M059J (cell line): ENCODE measurements at places on chromosomes 12 and 14.

- no peak for DNase-seq
These were observed 53.0 kb upstream of the FRS2 start for GRCh38 chr12:69417231-69417630.

GRCh38 chr12:94180558-94181296 is 32.4 kb downstream of the PLXNC1 start:
- no peak for DNase-seq

DNA sequence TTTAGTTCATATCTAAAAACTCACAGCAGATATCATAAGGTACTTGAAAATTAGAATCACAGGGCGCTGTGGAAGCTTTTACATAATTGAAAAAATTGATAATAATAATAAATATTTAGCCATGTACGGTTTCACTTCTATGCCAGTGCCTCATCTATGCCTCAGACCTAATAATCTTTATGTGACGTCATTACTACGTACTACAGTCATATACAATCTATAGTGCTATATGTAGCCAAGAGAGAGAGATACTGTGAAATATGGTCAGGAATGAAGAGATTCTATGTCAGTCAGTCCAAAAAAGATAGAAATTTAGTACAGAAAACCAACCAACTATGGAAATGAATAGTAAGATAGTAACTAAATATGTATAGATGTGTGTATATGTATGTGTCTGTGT is 1010.5 kb downstream of the NRXN3 start:
- no peak for DNase-seq

- no peak for DNase-seq
These were observed 55.2 kb downstream of the SEL1L start for GRCh38 chr14:81478446-81478845.

GRCh38 chr12:126362964-126363363 is 1297.7 kb downstream of the AACS start:
- no peak for DNase-seq

- DNase-seq = peak; percentile 96
These were observed 109.4 kb downstream of the DACT1 start for GRCh38 chr14:58747181-58747580.

- DNase-seq = no peak
These were observed 12.3 kb downstream of the KRT1 start for GRCh38 chr12:52667931-52668330.

- DNase-seq = peak; percentile 73
These were observed 65.0 kb downstream of the CHST11 start for GRCh38 chr12:104521731-104522130.

DNA sequence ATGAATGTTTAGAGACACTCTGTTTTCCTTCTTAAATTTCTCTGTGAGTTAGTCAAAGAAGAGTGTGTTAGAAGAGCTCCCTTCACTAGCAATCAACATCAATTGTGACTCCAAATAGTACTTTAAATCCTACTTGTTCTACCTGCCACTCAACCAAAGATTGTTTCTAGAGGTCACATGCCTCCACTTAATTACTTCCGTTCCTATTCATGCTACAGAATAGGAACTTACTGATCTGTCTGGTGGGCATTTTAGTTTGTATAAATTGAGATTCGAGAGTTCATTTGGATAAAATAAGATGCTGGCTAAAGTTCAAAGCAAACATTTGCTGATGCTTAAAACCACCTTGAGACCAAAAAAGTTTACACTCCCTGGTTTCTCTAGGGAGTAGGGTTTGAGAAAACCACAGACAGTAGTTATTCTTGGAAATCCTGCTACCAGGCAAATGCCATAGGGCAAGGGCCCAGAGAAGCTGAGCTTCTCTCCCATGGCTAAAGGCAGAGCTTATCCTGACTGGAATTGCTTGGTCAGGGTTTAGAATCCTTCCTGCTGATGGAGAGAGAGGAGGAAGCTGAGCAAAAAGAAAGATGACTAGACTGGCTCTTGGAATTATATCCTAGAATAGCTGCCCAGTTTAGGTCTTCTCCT is 389.6 kb upstream of the ATP2B1 start:
- peak; percentile 42 for DNase-seq

GRCh38 chr14:105476831-105477659 is 2.4 kb downstream of the CRIP2 start:
- DNase-seq = no peak

DNA sequence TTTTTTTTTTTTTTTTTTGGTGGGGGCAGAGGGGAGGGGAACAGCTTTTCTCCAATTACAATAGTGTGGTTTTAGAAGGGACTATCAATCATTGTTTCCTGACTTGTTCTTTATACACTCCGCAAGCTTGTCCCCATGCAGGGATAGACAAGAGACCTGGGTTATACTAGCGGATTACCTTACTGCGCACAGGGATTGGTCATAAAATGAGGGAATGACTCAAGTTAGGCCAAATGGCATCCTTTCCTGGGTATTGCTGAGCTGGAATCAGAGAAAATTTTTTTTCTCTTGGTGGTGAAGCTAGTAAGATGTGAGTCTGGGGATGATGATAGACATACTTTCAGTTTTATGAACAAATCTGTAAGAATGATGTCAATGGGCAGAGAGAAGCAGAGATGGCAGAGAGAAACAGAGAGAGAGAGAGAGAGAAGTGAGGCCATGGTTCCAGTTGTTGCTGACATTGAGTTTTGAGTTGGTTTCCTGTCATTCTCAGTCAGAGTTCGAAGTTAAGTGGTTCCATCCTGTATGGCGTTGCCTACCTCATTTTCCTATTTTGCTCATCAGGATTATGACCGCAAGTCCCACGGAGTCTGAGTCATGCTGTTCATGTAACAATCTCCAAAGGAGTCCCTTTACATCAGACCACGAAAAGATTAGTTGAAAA is 59.1 kb upstream of the OTOGL start:
- DNase-seq = peak; percentile 81

- DNase-seq = no peak
These were observed 42.4 kb downstream of the MDM2 start for GRCh38 chr12:68850390-68850789.

DNA sequence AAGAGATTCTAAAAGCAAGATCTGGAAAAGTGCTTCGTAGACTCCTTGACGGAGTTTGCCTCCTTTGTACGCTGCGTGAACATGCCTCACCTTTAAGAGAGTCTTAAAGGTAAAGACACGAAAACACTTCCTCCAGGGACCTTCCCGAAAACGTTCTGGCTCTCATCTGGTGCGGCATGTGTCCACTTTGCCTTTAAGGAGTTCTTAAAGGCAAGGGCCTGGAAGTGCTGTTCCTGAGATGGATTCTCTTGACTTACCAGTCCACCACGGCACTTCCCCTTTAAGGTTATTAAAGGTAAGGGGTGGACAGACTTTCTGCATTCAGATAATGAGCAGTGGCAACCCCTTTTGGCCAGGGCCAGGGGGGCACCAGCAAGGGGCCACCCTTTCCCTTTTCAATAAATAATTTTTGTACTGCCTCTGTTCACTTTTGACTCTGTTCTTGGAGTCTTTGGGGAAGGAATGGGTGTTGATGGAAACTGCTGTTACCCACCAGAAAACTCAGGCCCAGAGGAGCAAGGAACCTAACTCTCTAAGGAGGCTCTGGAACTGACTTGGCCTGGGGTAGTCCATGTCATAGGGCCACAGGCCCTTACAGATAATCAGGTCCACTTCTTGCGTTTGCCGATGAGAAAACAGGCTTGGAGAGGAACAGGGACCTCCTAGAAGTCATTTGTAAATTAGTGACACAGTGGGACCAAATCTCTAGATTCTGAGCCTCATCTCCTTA is 4.4 kb downstream of the REM2 start:
- DNase-seq = peak; percentile 93

DNA sequence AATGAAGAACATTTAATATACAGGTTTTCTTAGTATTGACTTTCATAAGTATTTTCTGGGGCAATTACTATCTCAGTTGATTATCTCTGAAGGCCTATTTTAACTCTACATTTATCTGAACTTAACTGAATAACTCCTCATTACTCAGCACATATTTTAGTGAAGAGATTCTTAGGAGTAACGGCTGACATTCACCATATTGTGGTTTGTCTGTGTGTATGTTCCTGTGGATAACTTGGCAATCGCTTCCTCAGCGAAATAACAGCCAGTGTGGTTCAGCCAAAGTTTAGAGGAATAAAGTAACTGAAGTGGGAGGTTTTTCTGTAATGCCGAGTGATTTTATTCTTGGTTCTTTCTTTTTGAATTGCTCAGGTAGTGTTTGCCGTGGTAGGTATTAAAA is 168.0 kb downstream of the RAD51B start:
- DNase-seq = peak; percentile 91
